Activated CD4-positive, alpha-beta T cell treated with anti-CD3 and anti-CD28 coated beads, Interleukin-2, amount 50 U/mL, for 4 hours (primary cell): ENCODE measurements at places on chromosomes 13 and 19.

DNA sequence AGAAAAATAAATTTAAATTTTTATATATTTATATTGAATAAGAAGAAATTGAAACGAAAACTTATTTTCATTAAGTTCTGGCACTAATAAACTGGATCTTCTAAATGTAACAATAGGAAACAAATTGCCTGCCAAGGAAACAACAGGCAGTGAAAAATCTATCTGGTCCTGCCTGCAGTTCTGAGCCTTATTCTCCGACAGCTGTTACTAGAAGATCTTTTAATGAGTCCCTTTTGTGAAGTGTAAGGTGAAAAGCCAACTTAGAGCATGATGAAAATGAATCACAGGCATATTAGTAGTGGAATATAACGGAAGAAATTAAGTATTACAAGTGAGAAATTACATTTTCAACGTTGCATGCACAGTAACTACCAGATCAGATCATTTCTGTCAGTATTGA, 1002.7 kb upstream of the PCDH20 start:
- no peak for DNase-seq

DNA sequence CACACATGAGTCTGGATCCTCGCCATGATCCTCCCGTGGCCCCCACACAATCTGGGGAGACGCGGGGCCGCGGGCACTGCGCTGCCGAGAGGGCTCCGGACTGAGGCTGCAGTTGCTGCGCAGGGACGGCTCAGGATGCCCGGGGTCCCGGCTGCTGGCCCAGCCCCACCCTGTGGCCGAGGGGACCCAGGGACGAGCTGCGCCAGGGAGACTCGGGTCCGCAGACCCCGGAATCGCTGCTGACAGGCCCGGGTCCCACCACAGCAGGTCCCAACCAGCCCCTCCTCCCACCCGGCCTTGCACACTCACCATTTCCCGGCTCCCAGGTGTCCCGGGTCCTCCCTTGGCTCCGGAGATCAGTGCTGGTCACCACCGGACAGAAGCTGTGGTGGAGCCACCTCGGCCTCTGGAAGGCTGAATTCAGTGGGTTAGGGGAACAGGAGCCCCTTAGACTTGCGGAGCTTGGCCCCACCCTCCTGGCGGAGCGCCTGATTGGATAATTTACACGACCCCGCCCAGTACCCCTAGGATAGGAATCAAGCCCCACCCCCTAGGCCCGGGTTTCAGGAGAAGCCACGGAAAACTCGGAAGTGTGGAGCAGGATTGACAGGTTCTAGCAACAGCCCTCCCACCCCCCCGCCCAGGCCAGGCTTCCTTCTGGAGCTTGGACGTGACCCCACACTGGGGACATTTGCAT, 57.4 kb downstream of the ZNF44 start:
- no peak for DNase-seq

DNA sequence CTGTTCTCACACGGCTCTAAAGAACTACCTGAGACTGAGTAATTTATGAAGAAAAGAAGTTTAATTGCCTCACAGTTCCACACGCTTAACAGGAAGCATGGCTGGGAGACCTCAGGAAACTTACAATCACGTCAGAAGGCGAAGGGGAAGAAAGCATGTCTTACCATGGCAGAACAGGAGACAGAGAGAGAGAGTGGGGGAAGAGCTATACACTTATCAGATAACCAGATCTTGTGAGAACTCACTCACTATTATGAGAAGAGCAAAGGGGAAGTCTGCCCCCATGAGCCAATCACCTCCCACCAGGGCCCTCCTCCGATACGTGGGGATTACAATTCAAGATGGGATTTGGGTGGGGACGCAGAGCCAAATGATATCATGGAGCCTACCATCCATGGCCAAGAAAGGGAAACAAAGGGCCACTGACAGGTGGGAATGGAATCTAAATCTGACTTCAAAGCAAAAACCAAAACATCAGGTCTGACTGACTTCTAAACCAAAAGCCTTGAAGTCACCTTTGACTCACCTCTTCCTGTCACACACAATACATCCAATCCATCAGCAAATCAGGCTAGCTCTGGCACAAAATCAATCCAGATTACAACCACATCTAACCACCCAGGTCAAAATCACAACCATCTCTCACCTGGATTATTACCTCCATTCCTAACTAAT, 189.7 kb downstream of the ENOX1 start:
- no peak for DNase-seq

DNA sequence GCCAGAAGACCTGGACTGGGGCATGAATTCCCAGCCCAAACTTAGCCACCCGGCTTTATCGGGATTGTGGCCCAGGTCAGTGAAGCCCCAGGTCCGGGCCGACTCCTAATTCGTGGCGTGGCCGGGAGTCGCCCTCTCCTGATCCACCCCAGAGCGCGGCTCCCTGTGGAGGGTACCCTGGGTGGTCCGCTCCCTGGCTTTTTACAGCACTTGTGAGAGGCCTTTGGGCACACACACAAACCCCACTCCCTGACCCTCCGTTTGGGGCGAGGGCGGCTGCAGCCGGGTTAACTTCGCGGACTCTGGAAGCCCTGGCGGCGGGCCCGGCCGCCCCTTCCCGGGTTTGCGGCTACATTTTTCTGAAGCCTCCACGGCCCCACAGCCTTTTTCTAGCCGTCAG, 56.4 kb downstream of the ZNF568 start:
- no peak for DNase-seq

DNA sequence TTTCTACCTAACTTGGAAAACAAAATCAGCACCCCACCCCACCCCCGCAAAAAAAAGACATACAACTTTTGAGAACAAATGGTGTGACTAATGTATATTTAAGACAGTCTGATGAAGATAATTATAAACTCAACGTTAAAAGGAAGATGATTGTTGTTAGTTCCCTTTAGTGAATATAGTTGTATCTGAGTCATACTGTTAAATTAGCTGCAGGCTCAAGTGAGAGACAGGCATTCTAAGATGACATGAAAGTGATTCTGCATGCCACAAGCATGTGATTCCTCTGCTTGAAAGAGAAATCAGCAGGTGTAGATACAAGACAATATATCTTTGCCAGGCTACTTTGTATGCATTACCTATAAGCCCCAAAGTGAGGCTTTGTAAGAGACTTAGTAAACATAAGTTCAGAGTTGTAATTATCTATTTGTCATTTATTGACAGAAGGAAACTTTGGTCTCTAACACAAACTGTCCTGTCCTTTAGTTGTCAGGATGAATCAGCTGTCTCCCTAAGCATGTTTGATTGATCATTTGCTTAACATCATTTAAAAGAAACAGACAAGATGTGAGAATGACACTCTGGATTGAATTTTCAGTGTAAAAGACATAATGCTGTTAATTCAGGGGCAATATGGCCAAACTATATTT, 319.4 kb upstream of the HTR2A start:
- no peak for DNase-seq

- DNase-seq: no peak
Measured at GRCh38 chr19:5016268-5016667, 47.4 kb downstream of the KDM4B start.

DNA sequence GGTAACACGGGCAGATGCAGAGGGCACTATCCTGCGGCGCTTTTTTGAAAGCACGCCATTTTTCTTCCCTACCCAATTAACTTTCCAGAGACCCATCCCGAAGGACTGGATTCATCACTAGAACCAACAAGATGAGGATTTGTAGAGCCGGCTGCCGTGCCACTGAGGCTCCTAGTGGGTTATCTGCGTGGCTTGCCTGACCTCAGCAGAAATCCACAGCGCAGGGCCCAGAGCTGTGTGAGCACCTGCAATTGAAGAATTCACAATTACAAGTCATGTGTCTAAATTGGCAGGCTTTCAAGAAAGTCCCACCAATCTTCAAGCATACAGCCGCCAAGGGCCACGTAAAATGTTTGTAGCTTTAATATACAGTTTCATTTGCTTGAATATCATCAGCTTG, 75.5 kb downstream of the ALOX5AP start:
- no peak for DNase-seq

DNA sequence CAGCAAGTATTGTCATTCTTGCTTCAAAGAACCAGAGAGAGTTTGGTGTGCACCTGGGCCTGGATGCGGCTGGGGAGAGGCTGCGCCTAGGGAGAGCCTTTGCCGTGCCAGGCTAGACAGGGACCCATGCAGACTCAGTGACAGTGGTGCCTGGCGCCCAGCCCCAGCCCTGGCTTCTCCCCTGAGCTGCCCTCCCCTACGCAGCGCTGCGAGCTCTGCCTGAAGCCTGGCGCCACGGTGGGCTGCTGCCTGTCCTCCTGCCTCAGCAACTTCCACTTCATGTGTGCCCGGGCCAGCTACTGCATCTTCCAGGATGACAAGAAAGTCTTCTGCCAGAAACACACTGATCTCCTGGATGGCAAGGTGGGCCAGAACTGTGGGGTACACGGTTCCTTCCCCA, 12.0 kb downstream of the KMT2B start:
- DNase-seq: no peak

- DNase-seq: no peak
Measured at GRCh38 chr13:32354040-32354439, 38.7 kb downstream of the BRCA2 start.

- peak; percentile 35 for DNase-seq
Measured at GRCh38 chr19:4115050-4115817, 8.7 kb downstream of the MAP2K2 start.

DNA sequence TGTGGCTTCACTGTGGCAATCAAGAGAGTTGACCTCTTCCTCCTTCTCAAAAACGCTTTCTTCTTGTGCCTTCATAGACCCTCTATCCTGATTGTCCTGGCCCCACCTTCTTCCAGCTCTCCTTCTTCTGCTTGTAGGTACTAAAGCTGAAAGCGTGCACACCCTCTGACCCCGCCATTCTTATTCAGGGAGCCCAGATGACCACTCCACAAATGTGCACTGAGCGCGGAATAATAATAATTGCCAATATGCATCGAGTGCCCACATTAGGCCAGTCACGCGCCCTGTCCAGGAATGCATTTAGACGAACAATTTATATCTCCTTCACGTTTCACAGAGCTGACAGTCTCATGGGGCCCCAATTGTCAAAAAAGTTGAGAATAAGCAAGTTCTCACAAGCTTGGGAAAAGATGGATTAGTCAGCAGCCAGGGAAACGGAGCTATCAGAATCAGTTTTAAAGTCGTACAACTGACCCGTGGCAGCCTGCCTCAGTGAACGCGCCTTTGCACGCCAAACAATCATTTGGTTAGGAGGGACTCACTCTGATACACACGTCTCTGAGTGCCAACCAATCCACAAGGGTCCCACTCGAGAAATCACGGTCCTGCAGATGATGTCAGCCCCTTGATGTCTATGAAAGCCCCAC, 36.7 kb upstream of the PEG3 start:
- DNase-seq: no peak

DNA sequence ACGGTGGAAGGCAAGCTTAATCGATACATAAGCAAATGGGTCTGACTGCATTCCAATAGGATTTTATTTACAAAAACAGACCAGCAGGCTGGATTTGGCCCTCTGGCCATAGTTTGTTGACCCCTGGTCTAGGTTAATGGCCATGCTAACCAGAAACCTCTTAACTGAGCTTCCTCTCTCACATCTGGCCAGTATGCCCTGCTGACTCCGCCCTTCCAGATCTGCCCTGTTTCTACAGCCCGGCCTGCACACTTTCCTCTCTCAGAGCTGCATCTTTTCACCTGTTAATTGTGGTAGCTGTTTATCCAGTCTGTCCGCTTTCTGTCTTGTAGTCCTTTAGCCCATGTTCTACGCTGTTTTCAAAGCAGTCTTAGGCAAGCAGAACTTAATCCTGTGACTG, 25.6 kb downstream of the EDNRB start:
- DNase-seq: no peak

DNA sequence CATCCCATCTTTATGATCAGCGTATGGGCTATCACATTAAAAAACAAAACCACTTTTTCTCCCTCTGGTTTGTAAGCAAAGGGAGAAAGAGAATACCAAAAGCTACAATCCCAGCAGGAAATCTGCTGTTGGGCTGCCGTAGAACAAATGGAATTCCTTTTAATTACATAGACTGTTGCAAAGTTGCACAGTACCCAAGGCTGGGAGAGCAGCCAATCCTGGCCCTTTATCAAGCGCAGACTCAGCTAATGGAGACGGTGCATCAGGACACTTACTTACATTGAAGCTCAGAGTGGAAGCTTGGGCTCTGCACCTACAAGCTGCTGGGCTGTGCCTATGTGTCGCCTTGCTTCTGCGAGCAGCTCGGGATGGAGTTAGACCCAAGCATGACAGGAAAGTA, 15.2 kb downstream of the CCNA1 start:
- no peak for DNase-seq

GRCh38 chr19:3100331-3100730, 6.2 kb downstream of the GNA11 start:
- no peak for DNase-seq

- no peak for DNase-seq
Measured at GRCh38 chr13:68369739-68370138, 1139.6 kb upstream of the PCDH9 start.

DNA sequence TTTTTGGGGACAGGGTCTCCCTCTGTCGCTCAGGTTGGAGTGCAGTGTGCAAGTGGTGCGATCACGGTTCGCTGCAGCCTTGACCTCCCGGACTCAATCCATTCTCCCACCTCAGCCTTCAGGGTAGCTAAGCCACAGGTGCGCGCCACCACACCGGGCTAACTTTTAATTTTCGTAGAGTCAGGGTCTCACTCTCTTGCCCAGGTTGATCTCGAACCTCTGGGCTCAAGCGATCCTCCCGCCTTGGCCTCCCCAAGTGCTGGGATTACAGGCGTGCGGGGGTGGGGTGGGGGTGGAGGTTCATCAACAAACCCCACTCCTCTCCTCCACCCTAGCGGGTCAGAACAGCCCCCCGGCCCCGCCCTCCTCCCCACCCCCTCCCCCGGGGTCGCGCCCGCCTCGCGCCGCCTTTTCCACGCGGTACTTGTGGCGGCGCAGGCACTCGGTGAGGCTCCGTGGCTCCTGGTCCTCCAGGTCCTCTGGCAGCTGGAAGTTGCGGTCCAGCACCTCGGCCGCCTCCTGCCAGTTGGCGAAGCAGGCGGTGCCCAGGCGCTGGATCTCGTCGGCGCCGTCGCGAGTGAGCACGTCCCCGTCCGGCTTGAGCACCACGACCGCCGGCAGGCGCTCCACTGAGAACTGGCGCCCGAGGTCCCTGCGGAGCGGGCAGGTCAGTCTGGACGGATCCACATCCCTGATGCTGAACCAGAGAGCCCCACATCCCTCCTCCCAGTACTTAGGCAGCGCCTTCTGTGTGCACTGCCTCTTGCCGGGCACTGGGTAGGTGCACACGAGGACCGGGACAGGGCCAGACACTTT, 5.2 kb downstream of the NXNL1 start:
- DNase-seq: no peak

DNA sequence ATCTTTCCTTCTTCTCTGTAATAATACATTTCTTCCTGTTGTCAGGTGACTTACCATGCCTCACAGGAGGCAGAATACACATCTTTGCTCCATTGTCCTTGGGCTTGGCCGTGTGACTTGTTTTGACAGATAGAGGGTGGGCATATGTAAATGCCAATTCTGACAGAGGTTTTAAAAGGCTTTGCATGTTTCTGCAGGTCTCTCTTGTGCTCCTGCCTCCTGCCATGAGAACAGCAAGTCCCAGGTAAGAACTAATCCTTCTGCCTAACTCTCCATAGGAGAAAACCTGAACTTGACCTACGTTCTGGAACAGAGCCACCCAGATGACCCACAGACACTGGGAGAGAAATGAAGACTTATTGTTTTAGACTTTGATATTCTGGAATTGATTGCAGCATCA, 88.7 kb upstream of the TNFSF11 start:
- no peak for DNase-seq
